ENCODE measurements at places on chromosomes 5 and 9.

GRCh38 chr5:169181814-169182213 is 119.1 kb downstream of the SLIT3 start:
- no peak for DNase-seq

GRCh38 chr9:111149018-111149759 is 110.9 kb upstream of the LPAR1 start:
- DNase-seq, result no peak

DNA sequence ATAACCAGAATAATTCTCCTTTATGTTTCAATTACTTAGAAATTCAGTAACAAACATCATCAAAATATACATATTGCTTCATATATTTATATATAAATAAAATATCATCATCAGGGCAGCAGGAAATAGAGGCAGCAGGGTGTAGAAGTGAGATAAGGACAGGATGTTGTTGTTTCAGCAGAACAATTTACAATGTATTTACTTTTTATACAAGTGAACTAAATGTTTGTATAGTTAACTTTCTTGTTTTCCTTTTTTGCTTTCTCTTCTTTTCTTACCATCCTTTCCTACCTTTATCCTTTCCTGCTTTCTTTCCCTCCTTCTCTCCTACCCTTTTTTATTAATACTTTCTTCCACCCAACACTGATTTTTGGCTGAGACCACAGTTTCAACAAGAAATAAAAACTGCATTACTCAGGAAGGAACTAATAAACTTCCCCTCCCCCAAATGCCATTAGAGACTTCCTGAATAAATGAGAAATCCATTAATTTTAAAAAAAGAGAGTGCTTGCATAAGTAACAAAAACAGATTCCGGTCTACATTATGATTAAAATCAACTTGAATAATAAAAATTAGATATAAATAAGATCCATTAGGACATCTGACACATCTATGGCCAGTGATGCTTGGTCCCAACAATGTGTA is 159.8 kb upstream of the ACOT12 start:
- no peak for DNase-seq

DNA sequence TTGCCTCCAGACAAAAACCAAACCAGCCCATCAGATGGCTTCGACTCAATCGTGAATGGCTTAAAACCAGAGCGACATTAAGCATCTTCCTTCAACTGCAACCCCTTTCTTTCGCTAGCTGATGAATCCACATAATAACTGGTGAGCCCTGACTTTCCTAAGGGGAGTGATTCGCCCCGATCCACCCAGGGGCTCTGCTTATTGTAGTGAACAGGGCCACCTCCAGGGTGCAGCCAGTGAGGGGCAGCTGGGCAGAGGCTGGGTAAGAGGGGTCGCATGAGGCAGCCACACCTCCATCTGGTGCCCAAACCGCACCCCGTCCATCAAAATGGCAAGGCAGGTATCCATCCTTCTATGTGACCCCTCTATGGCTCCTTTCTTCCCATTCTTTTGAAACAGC is 38.0 kb downstream of the SLC35D2 start:
- DNase-seq, result no peak

- DNase-seq, result no peak
These were observed 94.3 kb downstream of the SREK1 start for GRCh38 chr5:66238435-66238834.

GRCh38 chr5:98975682-98976407 is 47.0 kb upstream of the CHD1 start:
- no peak for DNase-seq

DNA sequence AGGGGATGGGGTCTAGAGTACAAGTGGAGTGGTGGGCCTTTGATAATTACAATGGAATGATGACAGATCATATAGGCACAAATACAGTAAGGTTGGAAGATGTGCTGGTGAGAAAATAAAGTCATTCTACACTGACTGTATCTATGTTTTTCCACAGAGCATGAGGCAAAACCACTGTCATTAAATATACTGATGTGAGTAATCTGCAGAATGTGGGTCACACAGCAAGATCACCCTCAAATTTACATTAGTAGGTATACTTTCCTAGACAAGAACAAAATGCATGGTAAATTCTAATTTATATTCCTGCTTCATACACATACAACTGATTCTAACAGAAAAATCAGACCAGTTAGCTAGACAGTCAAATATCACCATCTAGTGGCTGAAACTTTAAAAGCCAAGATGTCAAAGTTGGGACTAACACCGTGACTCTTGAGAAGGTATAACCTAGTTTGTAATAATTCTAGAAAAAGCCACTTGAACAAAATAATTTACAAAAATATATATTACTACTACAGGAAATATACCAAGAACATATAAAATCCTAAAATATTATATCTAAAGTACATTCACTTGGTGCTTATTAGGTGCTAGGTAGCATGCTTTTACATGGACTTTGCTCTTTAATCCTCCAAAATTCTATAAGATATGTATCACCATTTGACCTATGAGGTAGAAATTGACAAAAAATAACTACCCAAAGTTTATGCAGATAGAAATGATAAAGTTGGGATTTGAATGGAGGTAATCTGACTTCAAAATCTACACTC is 19.5 kb downstream of the TTC33 start:
- peak; percentile 52 for DNase-seq

- DNase-seq, result no peak
These were observed 40.0 kb downstream of the GPR21 start for GRCh38 chr9:123073441-123073840.

DNA sequence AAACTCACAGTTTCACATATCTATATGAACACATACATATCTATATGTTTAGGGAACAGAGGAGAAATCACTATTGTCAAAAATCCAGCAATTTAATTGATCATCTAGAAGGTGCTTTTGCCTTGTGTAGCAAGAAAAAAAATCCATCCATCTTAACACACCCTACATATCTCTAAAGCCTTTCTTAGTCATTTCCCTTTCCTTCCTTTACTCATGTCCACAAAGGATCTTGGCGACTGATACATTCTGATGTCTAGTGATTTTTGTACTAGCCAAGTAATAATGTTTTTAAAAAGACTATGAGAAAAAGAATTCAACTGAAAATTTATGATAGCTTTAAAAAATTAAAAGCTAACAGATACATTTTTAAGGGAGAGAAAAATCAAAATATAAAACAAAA is 22.5 kb downstream of the ZDHHC21 start:
- no peak for DNase-seq

DNA sequence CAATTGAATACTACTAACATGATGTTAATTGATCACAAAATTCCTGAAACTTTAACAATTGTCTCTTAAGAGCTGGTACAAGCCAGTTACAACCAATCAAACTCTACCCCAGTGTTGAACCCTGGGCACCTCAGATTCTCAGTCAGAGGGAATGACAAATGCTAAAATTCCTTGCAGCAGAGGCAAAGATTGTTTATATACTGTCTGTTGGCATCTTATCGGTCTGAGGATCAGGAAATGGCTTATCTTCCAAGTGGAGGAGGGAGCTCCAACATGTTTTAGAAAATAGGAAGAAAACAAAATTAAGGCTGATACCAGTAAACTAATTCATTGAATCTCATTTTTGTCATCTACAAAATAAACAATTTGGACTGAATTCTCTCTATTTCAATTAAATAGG is 527.8 kb upstream of the ZNF608 start:
- no peak for DNase-seq

GRCh38 chr5:15904899-15905830 is 274.4 kb downstream of the MARCHF11 start:
- DNase-seq, result no peak

DNA sequence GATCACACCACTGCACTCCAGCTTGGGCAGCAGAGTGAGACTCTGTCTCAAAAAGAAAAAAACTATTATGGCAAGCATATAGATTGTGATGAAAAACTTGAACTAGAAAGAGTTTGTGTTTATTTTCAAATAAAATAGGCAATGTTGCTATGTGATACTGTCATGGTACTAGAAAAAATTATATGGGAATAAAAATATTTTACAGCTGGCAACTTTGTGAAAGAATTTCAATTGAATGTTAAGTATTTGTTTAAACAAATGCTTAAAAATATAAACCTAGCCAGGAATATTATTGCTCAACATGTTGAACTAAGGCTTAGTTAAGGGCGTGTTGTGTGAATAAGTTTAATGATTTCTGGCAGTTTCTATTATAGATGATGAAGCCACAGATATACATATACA is 31.7 kb downstream of the HSDL2 start:
- DNase-seq, result no peak

DNA sequence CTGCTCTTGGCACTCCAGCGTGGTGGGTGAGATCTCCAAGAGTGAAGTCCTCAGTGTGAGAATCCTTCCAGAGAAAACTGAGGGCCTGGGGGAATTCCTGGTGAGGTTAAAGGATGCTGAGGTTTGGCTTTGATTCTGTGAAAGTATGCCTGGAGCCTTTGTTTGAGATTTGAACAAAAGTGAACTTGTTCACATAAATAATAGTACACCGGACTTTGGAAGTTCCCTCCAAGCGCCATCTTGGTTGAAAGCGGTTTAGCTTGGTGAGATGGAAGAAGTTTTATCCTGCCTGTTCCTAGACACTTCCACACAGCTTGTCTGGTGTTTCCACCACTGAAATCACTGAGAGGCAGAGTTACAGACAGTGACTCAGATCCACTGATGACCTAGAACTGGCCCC is 286.4 kb downstream of the NTRK2 start:
- DNase-seq, result no peak

Measured in central memory CD4-positive, alpha-beta T cell (primary cell).